ENCODE measurements at places on chromosomes 4 and X. TPM values are rescaled to one million over a fixed set of nuclear protein-coding genes. Genes with fewer than 3 reads are reported as not detected.

Gene ADD1
- total RNA-seq, result 201 TPM

GRCh38 chrX:14884714-14885113 is 11.5 kb downstream of the MOSPD2 start:
- DNase-seq, result no peak

DNA sequence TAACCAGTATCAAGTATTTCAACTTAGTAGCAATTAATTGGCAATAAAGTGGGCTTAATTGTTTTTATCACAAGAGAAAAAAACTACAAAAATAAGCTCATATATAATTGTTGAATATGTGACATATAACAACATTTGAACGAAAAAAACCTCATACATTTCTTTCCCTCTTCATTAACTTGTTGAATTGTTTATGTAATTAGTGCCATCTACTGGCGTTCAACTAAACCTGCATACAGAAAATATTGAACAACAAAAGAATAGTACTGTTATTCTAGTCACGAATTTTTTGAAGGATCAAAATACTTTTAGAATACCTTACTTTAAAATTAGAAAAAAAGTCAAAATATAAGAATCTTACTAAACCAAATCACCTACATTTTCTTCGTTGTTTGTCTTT is 586.5 kb upstream of the FTHL17 start:
- DNase-seq, result no peak

- DNase-seq, result no peak
Observed at GRCh38 chr4:7747062-7747385, 192.6 kb downstream of the AFAP1 start.

DNA sequence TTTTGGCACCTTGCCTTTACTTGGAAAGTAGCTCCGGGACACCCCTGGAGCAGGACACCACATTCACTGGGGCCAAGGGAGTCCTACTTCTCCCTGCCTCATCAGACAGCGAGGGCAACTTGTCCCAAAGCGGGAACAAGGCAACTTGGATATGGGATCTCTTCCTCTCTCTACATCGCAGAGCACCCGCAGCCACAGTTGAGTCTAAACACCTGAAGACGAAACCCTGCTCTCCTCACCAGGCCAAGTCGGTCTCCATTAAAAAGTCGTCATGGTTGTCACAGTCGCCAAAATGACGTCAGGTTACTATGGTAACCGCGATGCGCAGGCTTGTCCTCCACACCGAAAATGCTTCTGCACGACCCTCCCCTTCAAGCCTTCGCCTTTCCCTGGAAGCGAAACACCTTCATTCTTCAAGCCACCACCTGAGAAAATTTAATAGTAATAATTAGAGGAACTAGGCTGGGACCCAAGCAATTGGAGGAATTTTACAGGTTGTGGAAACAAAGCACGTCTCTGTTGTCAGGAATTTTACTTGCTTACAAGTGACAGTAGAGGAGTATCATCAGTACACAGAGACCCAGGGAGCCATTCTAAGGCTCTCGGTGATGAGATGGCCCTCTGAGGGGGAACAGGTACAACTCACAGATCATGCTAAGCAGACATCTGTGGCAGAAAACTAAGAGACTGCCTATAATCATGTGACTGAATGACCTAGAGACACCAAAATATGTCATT is 30.5 kb upstream of the TCEAL4 start:
- no peak for DNase-seq

- DNase-seq, result no peak
Observed at GRCh38 chr4:21901831-21902230, 46.7 kb downstream of the KCNIP4 start.

GRCh38 chr4:26255989-26256388 is 64.8 kb upstream of the RBPJ start:
- no peak for DNase-seq

GRCh38 chr4:146550161-146550560 is 28.4 kb upstream of the SLC10A7 start:
- no peak for DNase-seq

Measured in mucosa of descending colon (tissue), 3 donors.